ENCODE measurements at places on chromosomes 4 and X.

DNA sequence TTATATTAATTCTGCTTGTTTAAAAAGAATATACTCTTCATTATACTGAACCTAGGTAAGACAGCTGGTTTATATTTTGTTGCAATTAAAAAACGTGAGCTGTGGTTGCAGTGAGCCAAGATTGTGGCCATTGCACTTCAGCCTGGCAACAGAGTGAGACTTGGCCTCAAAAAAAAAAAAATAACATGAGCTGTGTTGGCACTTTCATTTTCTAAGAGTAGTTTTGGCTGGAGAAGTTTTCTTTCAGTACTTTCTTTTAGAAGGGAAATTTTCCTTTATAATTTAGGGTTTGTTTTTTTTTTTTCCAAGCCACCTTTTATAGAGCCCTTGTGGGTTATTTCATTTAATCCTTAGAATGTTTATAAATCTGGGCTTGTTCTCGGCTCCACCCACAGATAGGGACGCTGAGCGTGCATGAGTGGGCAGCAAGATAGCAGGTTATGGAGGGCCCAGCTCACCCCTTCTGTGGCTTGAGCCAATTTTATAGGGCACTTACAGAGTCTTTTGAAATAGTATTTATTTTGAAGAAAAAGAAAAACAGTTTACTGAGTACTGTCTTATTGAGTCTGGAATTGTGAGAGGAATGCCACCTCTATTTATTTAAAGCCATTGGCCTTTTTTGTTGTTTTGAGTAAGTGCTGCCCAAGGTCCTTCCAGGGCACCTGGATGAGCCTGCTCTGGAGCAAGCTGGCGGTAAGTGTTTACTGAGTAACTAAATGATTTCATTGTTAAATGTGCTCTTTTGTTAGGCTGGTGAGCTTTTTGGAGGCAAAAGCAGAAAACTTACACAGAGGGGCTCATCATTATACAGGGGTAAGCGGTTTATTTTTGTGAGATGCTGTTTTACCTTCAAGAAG lies 60.9 kb downstream of the HTT start:
- DNase-seq: no peak

- no peak for DNase-seq
Observed at GRCh38 chr4:100261346-100261745, 71.1 kb upstream of the DDIT4L start.

DNA sequence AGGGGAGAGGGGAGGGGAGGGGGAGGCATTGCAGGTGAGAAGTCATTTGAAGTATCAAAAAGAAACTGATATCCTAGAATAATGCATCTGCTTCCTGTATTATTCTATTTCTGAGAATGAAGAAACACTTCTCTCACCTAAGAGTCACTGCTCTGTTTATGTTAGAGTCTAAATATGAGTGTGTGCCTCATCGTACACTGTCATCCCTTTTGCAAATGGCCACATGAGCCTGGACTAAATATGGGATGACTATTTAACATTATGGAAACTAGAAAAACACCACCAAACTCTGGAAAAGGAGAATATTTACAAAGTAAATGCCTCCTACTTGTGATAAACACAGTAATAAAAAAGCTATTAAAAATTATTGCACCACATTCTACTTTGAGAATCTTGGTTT lies 146.4 kb upstream of the NOCT start:
- DNase-seq: no peak

GRCh38 chr4:41874398-41874797 lies 60.8 kb upstream of the TMEM33 start:
- DNase-seq: no peak

DNA sequence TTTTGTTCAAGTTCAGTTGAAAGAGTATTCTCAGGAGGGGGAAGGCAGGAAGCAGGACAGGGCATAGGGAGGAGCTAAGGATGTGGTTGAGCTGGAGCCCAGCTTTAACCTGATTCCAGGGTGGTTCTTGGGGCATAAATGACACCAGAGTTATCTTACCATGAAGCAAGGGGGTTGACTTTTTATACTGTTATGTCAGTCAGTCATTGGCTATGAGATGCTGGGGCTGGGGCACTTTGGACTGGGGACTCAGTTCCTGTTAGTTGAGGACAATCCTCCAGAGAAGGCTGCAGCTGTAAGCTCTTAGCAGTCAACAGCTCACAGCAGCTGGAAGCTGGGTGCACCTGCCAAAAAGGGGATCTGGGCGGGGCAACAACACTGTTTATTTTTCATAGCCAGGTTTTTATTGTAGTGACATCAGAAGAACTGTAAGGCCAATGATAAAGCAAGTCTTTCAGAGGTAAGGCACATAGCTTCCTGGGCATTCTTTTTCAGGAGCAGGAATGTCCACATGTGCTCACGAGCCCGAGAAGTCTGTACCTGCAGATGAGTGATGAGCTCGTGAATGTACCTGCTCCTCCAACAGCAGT lies 78.5 kb downstream of the MID1IP1 start:
- no peak for DNase-seq

DNA sequence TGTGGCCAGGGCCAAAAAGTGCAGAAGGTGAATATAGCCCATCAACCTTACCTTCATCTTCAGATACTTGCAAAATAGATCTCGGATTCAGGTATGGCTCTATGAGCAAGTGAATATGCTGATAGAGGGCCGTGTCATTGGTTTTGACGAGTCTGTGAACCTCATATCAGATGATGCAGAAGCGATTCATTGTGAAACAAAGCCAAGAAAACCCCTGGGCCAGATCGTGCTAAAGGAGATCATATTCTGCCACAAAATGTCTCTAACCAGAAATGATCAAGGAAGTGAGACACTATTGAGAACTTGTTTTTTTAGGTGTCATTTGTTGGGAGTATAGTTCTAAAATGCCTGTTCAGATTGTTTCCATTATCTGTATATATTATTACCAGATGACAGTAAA lies 48.3 kb downstream of the PDK3 start:
- DNase-seq: no peak

GRCh38 chr4:160299608-160300007 lies 1196.7 kb downstream of the RAPGEF2 start:
- no peak for DNase-seq

GRCh38 chr4:145954924-145955339 lies 16.3 kb upstream of the ZNF827 start:
- no peak for DNase-seq
